Suppressor macrophage treated with lipopolysaccharide for 1 hour (primary cell): ENCODE measurements at places on chromosomes 7 and 10.

- DNase-seq: no peak
Measured at GRCh38 chr10:131050162-131050766, 261.3 kb downstream of the TCERG1L start.

DNA sequence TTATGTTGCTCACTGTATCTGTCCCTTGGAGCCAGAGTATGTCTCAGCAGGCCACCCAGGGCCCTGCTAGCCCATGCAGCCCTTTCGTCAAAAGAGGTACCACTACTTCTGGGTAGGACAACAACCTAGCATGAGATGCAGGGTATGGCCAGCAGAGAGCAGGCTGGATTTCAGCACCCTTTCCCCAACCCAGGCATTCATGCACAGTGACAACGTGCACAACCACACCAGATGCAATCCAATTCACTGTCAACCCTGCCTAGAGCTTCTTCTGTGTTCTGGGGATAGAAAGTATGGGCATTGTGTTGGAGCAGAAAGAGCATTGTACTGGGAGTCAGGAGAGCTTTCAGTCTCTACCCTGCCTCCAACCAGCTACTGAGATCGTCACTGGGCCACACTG is 37.9 kb downstream of the JAZF1 start:
- no peak for DNase-seq

DNA sequence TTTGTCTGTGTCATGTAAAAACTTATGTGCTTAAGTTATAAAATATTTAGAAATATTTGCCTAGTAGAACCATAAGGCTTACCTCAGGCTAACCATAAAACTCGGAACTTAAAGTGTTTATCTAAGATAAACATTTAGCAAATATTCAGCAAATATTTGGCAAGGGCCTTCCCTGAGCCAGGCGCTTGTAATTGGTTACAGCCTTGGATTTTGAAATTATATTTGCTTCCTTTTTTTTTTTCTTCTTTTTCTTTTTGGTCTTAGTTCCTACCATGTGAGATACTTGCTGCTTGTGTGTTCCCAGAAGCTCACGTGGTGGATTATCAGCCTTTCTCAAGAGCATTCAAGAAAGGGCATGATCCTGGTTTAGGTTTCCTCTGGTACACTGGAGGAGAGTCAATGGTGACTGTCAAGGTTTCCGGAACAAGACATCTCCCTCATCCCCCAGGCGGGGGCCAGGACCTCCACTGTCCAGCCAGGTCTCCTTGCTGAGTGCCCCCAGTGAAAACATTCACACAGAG is 5.2 kb upstream of the BRI3 start:
- peak; percentile 64 for DNase-seq

- no peak for DNase-seq
Measured at GRCh38 chr10:71431239-71432100, 34.8 kb downstream of the CDH23 start.

GRCh38 chr7:141071260-141071854 is 2.5 kb upstream of the TMEM178B start:
- peak; percentile 25 for DNase-seq

DNA sequence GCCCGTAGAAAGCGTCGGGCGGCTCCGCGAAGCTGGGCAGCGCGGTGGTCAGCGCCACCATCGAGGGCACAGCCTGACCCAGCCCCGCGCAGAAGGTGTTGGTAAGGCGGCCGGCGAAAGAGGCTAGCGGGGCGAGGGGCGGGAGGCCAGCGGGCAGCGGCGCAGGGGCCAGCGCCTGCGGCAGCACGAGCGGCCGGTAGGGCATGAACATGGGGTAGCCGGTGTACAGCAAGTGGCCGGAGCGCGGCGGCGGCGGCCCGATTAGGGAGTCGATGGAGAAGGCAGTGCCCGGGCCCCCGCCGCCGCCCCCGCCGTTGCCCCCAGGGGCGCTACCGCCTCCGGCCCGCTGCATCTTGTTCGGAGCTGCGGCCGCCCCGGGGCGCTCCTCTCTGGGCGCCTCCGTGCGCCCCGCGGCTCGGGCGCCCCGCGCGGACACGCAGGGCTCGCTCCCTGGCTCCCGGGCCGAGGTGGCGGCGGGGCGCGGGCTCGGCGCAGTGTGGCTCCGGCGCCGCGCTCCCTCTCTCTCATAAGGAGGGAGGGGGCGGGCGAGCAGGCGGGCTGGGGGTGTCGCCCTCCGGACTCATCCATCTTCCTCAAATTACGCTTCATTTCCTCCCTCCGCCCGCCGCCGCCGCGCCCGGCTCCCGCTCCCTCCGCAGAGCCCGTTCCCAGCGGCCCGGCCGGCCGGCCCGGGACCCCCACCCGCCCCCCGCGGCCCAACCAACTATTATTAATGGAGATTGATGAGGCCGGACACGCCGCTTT is at the start of gene GBX1:
GBX1 (minus strand) TSS at position 498 of the 765 bp plus-strand sequence; CDS start at position 352, 146 bp downstream.
- DNase-seq: peak; percentile 35

- DNase-seq: no peak
Measured at GRCh38 chr7:117800406-117800805, 72.8 kb downstream of the CTTNBP2 start.

DNA sequence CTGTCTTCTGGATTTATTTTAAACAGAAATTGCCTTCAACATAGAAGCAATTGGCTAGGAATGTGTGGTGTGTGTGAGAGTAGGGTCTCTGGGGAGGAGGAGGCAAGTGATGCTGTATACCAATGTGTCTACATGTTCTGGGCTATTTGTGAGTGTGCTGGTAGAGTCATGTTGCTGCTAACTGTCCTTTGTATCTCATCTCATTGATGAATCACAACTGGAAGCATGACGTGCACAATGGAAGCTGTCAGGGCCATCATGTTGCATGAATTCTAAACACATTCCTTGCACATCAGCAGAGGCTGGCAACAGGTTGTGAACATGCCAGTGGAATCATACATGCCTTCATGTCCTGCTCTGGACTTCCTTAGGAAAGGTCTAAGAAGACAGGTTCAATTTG is 199.7 kb downstream of the BMPER start:
- no peak for DNase-seq

DNA sequence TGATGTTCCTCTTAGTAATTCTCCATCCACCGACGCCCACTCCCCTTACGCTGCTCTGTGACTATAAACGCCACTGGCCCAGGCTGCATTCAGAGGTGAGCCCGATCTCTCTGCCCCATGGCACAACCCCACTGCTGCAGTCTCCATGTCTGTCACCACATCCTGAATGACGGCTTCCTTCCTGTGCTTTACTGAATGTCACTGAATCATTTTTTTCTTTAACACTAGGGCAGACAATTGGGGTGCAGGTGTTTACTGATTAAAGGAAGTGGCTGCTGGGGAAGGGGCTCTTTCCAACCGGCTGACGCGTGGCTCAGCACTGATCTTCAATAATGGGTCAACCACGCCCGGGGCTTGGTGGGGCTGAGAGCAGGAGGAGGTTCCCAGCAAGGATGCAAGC is 208.3 kb downstream of the USP6NL start:
- peak; percentile 2 for DNase-seq

DNA sequence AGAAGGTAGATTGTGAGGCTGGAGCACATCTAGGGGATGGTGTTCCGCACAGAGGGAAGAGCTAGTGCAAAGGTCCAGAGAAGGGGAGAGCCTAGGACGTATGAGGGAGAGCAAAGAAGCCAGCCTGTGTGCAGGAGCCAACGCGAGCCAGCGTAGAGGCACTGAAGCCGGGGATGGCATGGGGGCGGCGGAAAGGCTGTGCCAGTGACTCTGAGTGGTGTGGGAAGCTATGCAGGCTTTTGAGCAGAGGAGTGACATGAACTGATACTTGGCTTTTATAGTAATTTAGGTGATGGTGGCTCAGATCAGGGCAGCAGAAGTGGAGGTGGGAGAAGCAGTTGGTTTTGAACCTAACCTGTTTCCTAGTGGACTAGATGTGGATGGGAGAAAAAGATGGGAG is 65.8 kb downstream of the ATXN7L1 start:
- no peak for DNase-seq

DNA sequence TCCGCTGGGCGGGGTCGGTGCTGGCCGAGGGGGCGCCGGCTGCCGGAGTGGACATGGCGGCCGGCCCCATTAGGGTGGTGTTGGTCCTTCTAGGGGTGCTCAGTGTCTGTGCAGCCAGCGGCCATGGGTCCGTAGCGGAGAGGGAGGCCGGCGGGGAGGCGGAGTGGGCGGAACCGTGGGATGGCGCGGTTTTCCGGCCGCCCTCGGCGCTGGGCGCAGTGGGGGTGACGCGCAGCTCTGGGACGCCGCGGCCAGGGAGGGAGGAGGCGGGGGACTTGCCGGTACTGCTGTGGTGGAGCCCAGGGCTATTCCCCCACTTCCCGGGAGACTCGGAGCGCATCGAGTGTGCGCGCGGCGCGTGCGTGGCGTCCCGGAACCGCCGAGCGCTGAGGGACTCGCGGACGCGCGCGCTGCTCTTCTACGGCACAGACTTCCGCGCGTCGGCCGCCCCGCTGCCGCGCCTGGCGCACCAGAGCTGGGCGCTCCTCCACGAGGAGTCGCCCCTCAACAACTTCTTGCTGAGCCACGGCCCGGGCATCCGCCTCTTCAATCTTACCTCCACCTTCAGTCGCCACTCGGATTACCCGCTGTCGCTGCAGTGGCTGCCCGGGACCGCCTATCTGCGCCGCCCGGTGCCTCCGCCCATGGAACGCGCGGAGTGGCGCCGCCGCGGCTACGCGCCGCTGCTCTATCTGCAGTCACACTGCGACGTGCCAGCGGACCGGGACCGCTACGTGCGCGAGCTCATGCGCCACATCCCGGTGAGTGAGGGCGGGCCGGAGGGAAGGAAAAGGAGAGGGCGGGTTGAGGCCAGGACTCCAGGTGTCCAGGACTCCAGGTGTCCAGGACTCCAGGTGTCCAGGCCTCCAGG is 9.3 kb upstream of the CHCHD1 start:
- peak; percentile 97 for DNase-seq

GRCh38 chr10:127977357-127978009 is 70.6 kb downstream of the PTPRE start:
- DNase-seq: peak; percentile 91

- peak; percentile 60 for DNase-seq
Measured at GRCh38 chr10:45227456-45227855, 88.0 kb downstream of the OR13A1 start.

- DNase-seq: no peak
Measured at GRCh38 chr10:70403483-70404035, 386 bp upstream of the EIF4EBP2 start.

DNA sequence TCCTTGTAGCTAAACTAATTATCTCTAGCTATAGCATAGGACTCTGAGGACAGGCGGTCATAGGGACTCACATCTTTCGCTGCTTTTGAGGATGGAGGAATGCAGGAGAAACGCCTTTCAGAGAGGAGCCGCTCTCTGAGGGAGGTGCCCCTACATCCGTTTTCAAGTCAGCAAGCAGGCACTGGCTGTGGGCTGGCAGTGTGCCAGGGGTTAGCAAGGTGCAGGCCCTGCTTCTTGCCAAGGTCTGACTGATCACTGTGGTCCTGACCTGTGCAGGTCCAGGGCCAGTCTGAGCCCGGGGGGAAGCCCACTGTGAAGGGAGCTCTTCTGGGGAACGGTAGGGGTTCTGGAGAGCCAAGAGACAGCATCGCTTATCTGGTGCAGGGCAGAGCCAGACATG is 89.4 kb downstream of the SH3PXD2A start:
- DNase-seq: no peak

- DNase-seq: no peak
Measured at GRCh38 chr10:33190406-33190805, 144.1 kb downstream of the NRP1 start.

- DNase-seq: no peak
Measured at GRCh38 chr7:19816128-19816527, 42.7 kb upstream of the TMEM196 start.

DNA sequence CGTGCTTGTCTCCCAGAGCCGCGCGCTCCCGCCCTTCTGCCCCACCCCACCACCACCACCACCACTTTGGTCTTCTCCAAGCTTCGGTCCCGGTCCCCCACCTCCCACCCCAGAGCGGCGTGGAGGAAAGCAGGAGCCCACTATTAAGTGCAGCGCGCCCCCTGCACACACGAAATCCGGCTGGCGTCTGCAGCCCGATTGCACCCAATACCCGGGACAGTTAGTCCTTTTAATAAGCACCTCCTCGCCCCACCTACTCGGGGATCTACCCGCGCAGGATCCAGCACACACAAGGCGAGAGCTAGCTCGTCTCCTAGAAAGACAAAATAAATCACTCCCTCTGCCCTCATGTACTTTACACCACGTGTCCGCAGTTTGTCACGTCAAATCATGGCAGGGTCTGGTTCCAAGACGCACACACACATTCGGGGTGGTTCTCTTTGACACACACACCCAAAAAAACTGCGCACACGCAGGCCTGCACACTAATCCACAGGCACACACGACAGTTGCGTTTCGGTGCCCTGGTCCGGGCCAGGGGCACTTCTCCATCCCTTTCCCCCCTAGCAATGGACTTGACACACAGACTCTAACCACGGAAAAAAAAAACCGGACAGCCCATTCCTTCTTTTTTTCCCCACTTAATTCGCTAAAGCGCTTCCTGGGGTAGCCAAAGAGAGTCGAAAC is 1.6 kb downstream of the SFMBT2 start:
- DNase-seq: peak; percentile 49

DNA sequence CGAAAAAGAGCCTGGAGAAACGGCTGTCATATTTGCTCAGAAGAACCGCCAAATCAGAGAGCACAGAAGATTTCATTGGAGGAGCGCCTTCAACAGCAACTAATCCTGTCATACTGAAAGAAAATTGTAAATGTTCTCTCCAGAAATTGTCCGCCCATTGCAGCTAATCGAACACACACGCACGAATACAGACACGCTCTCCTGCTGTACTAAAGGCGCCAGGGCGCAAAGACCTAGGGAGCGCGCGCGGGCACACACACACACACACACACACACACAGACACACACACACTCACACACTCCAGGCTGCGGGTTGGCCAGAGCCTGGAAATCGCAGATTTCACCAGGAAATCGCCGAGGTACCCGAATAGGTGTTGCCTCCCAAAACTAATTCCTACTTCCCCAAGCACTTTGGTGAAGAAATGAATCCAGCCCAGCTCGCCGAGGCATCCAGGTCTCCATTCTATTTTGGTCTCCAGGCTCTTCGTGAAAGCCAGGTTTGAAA is at the start of gene CHRM2:
CHRM2 (plus strand) TSS at position 157 of the 505 bp plus-strand sequence. CDS start 146,214 bp downstream, outside the sequence.
- DNase-seq: no peak

DNA sequence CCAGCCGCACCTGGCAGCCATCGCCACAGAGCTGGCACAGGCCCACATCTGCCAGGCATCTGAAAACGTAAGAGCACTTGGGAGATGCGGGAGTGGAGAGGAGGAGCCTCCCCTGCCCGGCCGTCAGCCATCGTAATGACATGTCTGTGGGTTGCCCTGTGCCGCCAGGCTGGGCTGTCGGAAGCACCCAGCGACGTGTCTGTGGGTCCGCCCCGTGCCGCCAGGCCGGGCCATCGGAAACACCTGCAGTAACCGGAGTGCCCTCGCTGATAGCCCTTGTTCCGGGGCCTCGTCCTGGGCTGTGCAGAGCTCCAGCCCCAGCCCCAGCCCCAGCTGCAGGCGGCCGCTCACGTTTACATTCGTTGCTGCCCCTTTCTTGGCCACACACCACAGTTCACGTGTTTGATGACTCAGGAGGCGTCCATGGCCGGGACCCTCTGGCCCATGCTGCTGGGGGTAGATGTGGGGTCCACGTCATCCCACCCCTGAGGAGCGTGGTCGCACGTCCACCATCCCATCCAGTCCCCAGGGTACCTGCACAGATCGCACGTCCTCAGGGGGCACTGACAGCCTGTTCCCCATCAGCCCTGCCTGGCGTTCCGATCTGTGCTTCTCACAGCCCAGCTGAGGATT is 30.0 kb upstream of the PRKAR1B start:
- DNase-seq: no peak

GRCh38 chr7:43108255-43109011 is 4.0 kb upstream of the HECW1 start:
- peak; percentile 82 for DNase-seq

GRCh38 chr7:98200364-98200763 is 10.9 kb upstream of the BHLHA15 start:
- no peak for DNase-seq
